Activated T-cell treated with anti-CD3 and anti-CD28 coated beads, Interleukin-2, amount 50 U/mL, for 4 hours (primary cell): ENCODE measurements at places on chromosomes 16 and 17. TPM values are rescaled to one million over a fixed set of nuclear protein-coding genes. Genes with fewer than 3 reads are reported as not detected.

The IRF8 gene
- 561 TPM for total RNA-seq

The TNS4 gene
- 4.1 TPM for total RNA-seq

DNA sequence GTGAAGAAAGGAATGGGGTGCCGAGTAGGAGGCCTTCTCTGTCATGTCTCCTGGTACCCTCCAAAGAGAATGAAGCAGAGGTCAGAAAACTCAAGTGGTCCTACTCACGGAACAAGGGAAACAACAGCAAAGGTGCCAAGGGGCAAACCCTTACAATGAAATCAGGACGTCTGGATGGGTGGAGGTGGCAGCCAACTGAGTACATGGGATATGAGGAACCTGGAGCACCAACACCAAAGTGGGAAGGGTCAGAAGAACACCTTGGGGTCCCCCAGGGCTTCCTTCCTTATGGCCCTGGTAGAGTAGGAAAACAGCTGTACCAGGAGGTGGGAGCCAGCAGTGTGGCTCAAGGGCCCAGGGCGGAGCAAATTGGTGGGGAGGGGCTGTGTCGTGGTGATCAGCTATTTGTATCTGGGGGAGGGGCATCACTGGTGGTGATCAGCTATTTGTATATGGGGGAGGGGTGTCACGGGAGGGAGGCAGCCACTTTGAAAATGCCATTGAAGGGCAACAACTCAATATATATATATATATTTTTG is 643 bp downstream of the HIGD1B start:
- DNase-seq, result no peak

DNA sequence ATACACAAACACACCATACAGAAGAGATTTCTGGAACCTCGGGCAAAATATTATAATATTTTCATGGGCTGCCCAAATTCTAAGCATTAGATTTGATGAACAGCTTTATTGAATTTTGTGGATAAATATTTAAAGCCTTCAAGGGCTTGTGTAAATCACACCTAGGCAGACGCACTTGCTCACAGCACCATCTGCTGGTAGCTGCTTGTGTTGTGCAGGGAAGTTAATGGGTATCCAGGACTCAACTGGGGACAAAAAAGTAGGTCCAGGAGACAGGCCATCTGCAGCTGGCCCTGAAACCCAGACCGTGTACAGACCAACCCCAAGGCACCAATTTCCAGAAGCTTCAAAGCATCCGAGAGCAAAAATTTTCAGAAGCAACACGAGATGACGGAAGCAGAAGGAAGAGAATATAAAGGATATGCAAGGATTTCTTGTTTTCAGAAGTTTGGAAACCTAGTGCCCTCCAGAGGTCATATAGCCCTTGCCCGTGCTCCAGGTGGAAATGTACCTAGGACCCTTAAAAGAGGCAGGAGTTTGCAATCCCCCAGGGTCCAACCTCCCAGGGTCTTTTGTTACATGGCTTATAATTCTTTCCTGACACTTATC is 140.0 kb downstream of the CHD9NB start:
- no peak for DNase-seq

DNA sequence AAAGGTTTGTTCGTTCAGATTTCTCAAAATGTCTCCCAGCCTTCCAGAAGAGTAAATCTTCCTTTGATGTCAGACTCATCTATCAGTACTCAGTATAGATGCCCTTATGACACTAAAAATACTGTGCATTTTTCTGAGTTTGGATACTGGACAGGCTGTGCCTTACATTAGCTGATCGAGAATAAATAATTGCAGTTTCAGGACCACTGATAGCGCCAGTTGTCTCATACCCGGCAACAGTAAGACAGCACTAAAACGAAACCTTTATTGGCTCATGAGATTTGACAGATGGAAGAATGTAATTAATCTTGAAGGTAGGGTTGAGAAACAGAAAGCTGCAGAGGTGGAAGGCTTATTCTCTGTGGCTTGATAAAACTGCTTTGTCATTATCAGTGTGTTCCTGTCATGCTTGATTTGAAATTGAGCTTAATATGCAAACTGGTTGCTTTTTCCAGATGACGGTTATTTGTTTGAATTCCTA is 1.2 kb downstream of the ATP6V0A1 start:
- DNase-seq, result no peak

GRCh38 chr16:76278980-76279379 is 1.8 kb downstream of the CNTNAP4 start:
- no peak for DNase-seq

DNA sequence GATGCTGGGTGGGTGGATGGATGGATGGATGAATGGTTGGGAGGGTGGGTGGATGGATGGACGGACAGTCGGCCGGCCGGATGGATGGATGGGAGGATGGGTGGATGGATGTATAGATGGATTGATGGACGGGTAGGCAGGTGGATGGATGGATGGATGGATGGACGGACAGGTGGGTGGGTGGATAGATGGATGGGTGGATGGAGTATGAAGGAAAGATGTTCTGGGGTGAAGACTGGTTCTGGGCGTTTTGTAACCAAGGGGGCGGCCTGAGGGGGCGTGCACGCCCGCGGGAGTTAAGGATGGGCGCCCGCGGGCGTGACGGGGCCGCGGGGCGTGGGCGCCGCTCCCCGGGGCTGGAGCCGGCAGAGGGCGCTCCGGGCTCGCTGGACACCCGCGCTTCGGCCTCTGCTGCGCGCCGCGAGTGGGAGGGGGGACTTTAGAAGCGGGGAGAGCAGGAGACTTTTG is at the start of gene NECAB2:
Gene NECAB2 (plus strand): TSS at position 407 of the 468 bp plus-strand sequence. CDS start 405 bp downstream, outside the sequence.
- DNase-seq, result no peak

DNA sequence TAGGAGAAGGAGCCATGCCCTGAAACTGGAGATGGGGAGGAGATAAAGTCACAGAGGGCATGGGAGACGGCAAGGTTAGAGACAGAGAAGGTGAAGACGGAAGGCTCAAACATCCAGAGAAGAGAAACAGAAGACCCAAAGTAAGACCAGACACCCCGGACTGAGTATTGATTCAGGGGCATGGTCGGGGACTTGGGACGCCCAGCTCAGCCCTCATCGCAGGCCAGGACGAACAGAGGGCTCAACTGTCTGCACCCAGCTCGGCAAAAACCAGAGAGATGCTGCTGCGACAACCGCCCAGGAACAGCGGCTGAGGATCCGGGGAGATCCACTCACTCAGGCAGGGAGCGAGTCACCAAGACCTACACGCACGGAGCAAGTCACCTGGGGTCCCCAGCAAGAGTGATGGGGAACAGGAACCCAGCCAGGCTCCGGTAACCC is 999 bp downstream of the XYLT1 start:
- no peak for DNase-seq

GRCh38 chr17:79838522-79839274 is 542 bp downstream of the CBX4 start:
- DNase-seq, result no peak

GRCh38 chr17:28004344-28004743 is 38.1 kb upstream of the NLK start:
- no peak for DNase-seq

DNA sequence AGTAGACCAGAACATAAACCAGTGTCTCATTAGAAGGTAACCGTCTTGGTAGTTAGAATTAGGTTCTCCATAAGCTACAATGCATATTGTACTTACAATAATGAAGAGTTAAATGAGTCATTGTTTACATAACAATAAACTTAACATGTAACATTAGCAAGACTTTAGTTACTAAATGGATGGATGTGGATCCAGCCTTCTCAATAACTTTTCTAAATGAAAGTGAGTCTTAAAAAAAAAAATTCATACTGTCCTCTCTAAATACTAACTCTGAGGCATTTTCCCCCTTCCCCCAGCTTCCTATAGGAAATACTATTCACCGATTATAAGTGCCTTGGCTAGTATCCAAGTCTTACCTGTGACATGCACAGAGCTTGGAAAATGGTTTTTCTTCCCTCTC is 155.3 kb downstream of the CYB561 start:
- no peak for DNase-seq
